ENCODE measurements at places on chromosomes 13 and 19.

- DNase-seq = no peak
Measured at GRCh38 chr13:31627097-31627845, 112.1 kb upstream of the RXFP2 start.

- no peak for DNase-seq
Measured at GRCh38 chr13:113914333-113915011, 50.6 kb upstream of the GAS6 start.

- DNase-seq = no peak
Measured at GRCh38 chr13:29920025-29920643, 69.7 kb upstream of the UBL3 start.

DNA sequence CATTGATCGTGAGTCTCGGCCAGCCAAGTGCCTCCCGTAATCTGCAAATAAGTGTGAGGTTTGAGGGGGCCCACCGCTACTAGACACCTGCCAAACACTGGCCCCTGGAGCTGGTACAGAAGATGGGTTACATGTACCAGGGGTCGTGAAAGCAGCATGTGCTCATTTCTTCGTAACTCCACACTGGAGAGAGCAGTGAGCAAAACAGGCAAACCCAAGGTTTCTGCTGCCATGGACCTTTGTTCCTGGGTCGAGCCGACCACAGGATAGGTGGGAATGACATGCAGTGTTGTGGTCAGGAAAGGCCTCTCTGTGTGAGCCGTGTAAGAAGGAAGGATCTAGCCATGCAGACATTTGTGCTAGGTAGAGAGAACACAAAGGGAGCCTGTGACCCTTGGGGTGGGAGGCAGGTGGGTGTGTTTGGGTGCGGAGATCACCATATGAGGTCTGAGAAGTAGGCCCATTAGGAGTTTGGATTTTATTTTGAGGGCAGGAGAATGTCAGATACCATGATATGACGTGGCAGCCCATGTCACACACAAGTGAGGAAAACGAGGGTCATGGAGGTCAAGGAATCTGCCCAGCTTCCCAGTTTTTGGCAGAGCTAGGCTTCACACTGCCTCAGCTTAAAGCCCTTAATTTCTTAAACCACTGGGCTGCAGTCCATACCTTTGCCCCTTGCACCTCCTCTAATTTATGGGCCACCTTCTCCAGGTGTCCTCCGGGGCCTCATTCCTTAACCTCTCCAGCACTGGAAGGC is 919 bp downstream of the GTF3A start:
- peak; percentile 20 for DNase-seq

DNA sequence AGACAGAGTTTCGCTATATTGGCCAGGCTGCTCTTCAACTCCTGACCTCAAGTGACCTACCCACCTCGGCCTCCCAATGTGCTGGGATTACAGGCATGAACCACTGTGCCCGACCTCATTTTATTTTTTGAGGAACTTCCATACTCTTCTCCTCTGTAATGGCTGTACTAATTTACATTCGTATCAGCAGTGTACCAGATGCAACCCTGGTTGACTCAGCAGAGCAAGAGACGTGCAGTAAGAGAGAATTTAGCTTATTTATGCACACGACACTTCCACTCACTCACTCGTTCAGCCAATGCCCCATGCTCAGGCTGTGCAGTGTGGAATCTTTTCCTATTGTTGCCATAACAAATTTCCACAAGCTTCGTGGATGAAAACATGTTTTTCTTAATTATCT is 6.9 kb downstream of the KIR3DL3 start:
- no peak for DNase-seq

DNA sequence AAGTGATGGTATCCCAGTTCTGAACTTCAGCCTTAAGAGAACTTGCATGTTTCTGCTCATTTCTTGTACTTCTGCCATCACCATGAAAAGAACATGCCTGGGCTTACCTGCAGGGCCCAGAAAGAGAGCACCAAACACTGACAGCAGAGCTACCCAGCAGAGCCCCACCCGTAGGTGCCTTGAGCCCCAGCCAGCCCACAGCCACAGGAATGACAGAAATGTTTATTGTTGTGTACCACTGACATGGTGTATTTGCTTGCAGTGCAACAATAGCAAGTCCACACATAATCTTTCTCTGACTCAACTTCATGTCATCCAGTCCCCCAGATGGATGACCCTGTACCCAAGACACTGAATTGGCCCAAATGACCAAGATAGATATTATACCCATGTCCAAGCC is 195.2 kb downstream of the TSHZ3 start:
- DNase-seq = no peak

Measured in GM20000 (cell line).